ENCODE measurements at places on chromosomes 3 and 15. TPM values are rescaled to one million over a fixed set of nuclear protein-coding genes. Genes with fewer than 3 reads are reported as not detected.

The DPPA4 gene
- not detected for polyA plus RNA-seq

DNA sequence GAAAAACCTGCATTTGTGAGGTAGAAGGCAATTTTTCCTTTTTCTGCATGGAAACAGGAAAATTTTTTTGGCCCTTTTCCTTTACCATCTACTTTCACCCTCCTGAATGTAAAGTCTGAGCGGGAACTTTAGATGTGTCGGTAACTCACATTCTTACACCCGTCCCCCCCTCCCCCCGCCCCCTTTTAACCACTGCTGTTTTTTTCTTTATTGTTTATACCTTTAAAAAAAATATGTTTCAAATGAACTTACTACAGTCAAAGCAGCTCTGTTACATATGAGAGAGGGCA is 487 bp upstream of the HES1 start:
- DNase-seq = no peak

- no peak for DNase-seq
Measured at GRCh38 chr3:63167113-63167512, 111.0 kb upstream of the SYNPR start.

The WDR93 gene
- 0.17 TPM for polyA plus RNA-seq
